ENCODE measurements at places on chromosomes 4 and X.

DNA sequence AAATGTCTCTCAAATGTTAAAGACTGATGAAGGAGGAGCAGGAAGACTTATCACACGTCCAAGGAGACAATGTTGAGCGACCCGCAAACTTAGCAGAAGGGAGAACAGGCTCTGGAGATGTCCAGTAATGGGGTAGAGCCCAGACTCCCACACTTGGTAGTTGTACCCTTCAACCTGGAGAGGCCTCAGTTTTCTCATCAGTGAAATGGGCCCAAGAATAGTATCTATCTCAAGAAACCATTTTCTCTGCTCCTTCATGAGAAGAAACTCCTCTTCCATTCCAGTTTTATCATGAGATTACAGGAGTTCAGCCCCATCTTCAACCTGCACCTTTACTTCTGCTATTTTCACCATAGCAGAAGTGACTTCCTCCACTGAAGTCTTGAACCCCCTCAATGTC, 169.9 kb downstream of the DHRSX start:
- DNase-seq = no peak

GRCh38 chrX:137040113-137040794, 6.5 kb upstream of the GPR101 start:
- DNase-seq = no peak

GRCh38 chr4:88765729-88766128, 68.1 kb upstream of the NAP1L5 start:
- DNase-seq = peak; percentile 80

DNA sequence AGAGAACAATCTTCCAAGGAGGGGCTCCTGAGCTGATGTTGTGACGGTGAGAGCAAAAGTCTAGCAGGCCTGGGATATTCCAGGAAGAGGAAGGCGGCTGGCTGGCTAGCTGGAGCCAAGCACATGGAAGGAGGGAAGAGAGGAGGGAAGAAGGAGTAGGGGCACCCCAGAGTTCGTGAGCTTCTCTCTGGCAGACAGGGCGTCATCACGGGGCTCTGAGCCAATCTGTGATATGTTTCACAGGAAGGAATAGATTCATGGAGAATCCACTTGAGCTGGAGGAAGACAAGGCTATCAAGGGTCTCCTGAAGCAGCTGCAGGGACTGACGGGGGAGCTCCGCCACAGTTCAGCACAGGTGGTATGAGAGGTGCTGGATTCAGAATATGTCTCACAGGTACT, 73.6 kb downstream of the DHRSX start:
- no peak for DNase-seq

GRCh38 chr4:68348577-68348976, 1.3 kb downstream of the YTHDC1 start:
- no peak for DNase-seq

Measured in cardiac fibroblast (primary cell).